ENCODE measurements at places on chromosomes 5 and 9.
A peak's percentile ranks its signal among the peaks of the same experiment; 100 is the strongest.

GRCh38 chr5:158530115-158530514 lies 569.6 kb downstream of the EBF1 start:
- DNase-seq = peak; percentile 21

- no peak for DNase-seq
Observed at GRCh38 chr5:137778772-137779564, 24.8 kb upstream of the HNRNPA0 start.

DNA sequence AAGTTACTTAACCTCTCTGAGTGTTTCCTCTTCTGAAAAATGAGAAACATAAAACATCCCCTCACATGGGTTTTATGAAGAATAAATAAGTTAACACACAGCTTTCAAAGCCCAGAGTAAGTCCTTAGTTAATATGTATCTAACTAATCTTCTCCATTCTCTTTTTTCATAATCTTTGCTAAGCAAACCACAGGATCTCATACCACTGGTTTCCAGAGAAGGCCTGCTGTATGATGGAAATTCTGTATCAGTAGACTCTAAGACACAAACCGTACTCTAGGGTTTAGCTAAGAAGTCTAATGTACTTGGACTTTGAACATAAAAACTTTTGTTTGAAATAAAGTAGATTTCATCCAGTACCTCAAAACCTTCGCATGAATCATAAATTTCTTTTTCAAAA lies 307.9 kb downstream of the SPOCK1 start:
- DNase-seq = no peak

- no peak for DNase-seq
Observed at GRCh38 chr9:120619751-120620655, 40.0 kb upstream of the CDK5RAP2 start.

- DNase-seq = no peak
Observed at GRCh38 chr9:83219154-83219923, 156.4 kb upstream of the RASEF start.

DNA sequence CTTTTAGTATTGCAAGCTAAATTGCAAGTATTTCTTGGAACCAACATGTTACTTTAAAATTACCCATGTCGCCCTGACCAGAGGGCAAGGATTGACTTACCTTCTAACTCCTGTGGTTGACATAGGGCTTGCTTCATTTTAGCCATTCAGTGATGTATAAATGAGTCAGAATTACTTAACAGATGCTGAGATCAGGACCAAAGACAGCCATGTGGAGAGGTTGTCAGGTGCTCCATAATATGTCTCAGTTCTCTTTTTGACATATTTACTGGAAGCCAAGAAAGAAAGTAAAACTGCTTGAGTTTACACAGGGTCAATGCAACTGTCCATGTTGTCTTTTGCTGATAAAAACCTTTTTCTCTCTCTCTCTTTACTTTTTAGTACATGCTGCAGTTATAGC lies 33.2 kb downstream of the F2RL2 start:
- DNase-seq = no peak

GRCh38 chr9:93003552-93004407 lies 54.7 kb upstream of the SUSD3 start:
- DNase-seq = peak; percentile 90

DNA sequence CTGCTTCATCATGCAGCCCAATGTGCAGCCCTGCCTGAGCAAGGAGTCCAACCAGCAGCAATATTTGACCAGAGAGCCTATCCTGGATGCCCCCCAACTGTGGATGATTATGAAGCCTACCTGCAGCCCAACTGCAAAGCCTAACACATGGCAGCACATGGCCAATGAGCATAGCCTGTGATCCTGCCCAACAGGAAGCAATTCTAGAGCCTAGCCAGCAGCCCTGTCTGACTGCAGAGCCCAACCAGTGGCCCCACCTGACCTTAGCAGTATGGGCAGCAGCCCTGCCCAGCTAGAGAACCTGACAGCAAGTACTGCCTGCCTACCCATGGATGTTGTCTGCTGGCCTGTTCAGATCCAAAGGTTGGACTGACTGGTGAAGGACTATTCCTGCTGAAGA lies 97.3 kb upstream of the SH3GL2 start:
- no peak for DNase-seq

DNA sequence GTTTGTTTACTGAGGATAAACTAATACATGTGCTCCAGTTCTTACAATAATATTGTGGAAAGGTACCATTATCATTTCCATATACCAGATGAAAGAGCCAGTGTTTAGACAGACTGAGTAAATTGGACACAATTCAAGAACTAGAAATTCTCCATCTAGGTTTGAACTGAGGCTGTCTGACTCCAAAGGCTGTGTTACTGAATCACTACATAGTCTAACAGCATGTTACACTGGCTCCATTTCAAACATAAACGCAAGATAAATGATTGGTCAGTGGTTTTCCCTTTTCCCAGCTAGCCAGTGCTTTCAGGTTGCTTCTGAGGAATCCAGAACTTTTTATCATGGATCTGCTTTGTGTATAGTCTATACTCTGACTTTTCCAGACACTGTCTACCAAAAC lies 8.1 kb downstream of the SPDL1 start:
- DNase-seq = no peak

Data from esophagus muscularis mucosa (tissue), 4 donors.